ENCODE measurements at places on chromosomes 16 and 17. TPM values are rescaled to one million over a fixed set of nuclear protein-coding genes. Genes with fewer than 3 reads are reported as not detected.

Gene UNC13D
- total RNA-seq: not detected

Gene DDX28
- 13.1 TPM for total RNA-seq

Gene HASPIN
- total RNA-seq: 16.2 TPM

Gene MYH8
- not detected for total RNA-seq

Gene SCARF1
- 0.16 TPM for total RNA-seq

Gene KRTAP4-6
- not detected for total RNA-seq

Gene SLC5A11
- not detected for total RNA-seq

Gene CACNA1H
- total RNA-seq: not detected

Gene GCGR
- total RNA-seq: not detected

Gene LGALS3BP
- 485 TPM for total RNA-seq

Gene FN3K
- total RNA-seq: not detected

Gene KRT33B
- 0.21 TPM for total RNA-seq

Gene SEZ6
- not detected for total RNA-seq

Gene CD300H
- not detected for total RNA-seq

Gene EMP2
- 9.8 TPM for total RNA-seq

Gene NOXO1
- total RNA-seq: not detected

Gene CBFA2T3
- total RNA-seq: not detected

Gene ITGAX
- total RNA-seq: 0.09 TPM

Gene TGFB1I1
- total RNA-seq: 66.3 TPM

Gene TMEM100
- total RNA-seq: 2.6 TPM

Gene KRTAP9-2
- not detected for total RNA-seq

Gene BCL6B
- total RNA-seq: not detected

Gene SLC26A11
- total RNA-seq: 14.3 TPM

Gene KRT20
- not detected for total RNA-seq

Gene APOBR
- not detected for total RNA-seq
